ENCODE measurements at places on chromosomes 6 and 20.
A peak's percentile ranks its signal among the peaks of the same experiment; 100 is the strongest.

DNA sequence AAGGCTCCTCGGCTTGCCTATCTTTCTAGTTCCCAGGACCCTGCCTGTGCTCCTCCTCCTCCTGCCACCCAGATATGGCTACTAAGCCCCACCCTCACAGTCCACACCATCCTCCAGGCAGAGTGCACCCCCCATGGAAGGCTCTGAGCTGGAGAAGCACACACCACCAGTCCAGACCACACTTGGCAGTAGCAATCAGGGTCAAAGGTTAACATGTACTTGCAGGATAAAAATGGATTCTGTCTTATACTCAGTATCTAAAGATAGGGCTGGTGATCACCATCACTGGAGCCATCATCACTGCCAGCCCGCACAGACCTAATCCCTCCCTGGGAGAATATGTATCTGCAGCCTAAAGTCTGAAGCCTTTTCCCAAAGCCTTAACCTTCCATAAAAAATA is 83.4 kb downstream of the PRKN start:
- no peak for DNase-seq

GRCh38 chr6:107977283-107977682 is 19.3 kb upstream of the SEC63 start:
- no peak for DNase-seq

- no peak for DNase-seq
These were observed 12.5 kb upstream of the RNF217 start for GRCh38 chr6:124949706-124950105.

- no peak for DNase-seq
These were observed 133.6 kb downstream of the DOK5 start for GRCh38 chr20:54608943-54609342.

DNA sequence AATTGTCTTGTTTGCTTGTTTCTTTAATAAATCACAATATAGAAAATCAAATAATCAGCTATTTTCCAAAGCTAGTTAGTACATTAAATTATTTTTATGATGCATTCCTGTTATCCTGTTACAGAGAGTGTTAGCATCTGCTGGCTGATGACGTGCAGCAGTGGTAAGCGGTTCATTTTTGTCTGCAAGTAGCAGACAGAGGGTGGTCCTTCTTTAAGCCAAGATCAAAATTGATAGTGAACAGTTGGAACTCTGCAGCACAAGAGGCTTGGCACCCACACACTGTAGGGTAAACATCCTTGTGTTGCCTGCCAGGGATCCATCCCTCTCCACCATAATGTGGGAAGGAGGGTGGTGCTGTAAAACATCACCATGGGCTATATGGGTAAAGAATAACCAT is 158.3 kb downstream of the FRK start:
- no peak for DNase-seq

DNA sequence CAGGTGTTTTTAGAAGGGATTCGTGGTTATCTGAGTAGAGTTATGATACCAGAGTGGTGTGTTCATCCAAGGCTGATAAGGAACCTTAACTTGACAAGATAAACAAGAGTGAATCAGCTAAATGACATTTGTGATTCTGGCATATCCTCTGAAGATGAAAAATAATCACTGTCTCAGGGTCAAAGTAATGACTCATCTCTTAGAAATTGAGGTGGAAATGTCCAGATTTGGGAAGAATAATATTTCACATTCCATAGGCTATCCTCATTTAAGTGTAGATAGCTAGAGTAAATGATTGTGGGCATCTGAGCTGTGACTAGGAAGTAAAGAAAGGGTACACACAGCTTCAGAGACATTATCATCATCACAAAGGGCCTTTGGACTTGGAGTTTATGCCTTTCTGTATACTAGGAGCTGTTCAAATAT is 255.7 kb downstream of the GJA1 start:
- DNase-seq: no peak

- no peak for DNase-seq
These were observed 58.4 kb downstream of the SNAP25 start for GRCh38 chr20:10276878-10277580.

- no peak for DNase-seq
These were observed 15.9 kb downstream of the TMEM200A start for GRCh38 chr6:130381459-130382380.

- DNase-seq: no peak
These were observed 26.6 kb upstream of the TULP4 start for GRCh38 chr6:158285656-158286021.

GRCh38 chr6:128397996-128398395 is 122.4 kb downstream of the PTPRK start:
- DNase-seq: no peak

DNA sequence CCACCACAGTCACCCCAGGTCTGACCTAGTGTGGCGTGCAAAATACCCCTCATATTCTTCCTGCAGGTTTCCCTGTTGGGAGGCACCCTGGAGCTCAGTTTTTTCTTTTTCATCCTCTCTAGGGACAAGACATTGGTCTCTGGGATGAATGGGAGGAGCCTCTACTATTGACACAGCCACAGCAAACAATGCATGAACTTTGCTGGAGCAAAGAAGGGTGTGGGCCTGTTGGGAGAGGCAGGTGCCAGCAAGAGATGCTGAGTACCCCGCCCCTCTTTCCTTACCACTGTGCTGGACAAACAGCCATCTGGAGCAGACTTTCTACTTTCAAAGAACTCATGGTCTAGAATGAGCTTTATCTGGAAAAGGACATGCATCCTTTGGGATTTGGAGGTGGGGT is 10.1 kb downstream of the TGM3 start:
- no peak for DNase-seq

DNA sequence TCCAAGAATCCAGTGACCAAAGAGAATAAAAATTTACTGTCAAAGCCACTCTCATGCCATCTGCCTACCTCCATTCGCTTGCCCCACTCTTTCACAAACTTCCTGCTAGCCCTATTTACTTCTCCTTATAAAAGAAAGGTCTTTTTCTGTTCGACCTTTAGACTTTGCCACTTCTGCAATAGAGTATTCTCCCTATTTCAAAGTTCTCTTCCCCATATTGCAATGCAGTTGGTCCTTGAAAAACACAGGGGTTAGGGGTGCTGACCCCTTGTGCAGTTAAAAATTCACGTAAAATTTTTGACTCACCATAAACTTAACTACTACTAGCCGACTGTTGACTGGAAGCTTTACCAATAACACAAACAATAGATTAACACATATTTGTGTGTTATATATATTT is 15.0 kb downstream of the CCN2 start:
- no peak for DNase-seq

DNA sequence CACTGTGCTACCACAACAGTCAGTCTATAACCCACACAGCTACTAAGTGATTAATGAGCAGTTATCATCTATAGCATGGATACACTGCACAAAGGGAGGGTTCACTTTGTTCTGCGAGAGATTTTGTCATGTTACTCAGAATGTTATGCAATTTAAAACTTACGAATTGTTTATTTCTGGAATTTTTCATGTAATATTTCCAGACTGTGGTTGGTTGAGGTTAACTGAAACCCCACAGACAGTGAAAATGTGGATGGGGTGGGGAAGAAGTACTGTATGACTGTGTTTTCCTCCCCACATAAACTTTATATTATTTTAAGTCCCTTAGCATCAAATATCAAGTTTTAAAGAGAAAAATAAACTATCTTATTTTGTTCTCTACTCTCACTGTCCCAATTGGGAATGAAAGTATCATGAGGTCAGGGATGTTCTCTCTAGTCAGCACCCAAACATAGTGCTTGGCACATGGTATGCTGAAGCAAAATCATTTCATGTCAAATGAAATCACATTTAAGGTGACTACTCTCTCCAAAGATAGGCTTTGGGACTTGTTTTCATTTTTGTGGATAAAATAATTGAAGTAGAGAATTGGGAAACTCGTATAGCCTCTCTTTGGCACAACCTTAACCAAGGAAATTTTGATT is 25.4 kb downstream of the DOP1A start:
- DNase-seq: no peak

DNA sequence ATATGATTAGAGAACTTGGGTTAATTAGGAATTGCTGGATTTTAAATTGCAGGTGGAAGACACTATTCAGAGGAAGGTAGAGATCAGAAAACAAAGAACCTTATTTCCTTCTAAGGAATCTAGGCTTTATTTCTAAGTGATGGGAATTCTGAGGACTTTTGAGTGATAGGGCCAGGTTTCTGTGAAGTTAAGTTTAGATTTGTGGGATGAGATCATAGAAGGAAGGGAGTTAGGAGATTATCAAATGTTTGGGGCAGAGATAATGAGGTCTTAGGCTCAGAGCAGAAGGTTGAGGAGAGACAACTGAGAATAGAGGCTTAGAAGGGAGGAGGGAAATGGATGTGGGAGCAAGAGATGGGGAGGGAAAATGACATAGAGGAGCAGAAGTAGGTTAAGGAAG is 109.7 kb upstream of the MMS22L start:
- DNase-seq: no peak

- DNase-seq: no peak
These were observed 79.7 kb downstream of the EDN1 start for GRCh38 chr6:12369781-12370262.

- DNase-seq: no peak
These were observed 134.2 kb upstream of the LRFN2 start for GRCh38 chr6:40721271-40721952.

DNA sequence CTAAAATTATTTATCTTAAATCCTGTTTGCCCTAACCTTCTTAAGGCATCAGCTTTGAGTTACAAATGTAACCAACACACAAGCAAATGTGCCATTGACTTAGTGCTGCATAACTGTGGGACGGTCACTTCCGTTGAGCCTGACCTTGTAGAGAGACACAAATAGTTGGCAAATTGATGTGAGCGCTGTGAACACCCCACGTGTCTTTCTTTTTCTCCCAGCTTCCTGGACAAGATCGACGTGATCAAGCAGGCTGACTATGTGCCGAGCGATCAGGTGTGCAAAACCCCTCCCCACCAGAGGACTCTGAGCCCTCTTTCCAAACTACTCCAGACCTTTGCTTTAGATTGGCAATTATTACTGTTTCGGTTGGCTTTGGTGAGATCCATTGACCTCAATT is 56.4 kb downstream of the GNAS start:
- DNase-seq: no peak

DNA sequence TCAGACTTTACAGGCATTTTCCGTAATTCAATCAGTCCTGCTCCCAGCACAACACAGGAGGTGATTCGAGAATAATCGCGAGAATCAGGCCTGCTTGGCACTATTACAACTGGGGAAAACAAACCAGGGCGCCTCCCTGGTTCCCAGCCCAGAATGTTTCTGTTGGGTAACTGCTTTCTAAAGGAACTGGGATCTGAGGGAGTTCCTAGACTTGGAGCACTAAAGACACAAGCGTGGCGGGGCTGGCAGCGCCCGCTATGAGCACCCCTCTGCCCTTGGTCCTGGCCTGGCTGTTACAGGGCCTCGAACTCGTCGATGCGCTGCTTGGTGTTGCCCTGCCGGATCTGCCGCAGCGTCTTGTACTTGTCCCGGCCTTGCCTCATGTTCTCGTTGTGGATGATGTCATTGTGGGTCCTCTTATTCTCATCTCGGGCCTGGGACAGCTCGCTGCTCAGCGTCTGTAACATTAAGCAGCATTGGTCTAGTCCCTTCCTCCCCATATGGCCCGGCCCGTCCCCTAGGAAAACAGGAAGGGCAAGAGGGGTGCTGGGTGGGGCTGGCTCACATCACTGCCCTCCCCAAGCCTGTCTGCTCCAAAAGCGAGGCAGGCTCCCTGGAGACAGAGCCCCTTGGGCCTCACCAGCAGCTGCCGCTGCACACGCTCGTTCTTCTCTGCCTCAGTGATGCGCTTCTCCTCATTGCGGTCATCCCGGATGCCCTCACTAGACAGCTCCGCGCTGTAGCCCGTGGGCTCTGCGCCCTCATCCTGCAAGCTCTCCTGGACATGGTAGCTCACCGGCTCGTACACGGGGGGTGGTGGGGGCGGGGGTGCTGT is 52.3 kb downstream of the EZR start:
- DNase-seq: no peak

GRCh38 chr20:47605673-47606413 is 104.2 kb downstream of the NCOA3 start:
- no peak for DNase-seq

DNA sequence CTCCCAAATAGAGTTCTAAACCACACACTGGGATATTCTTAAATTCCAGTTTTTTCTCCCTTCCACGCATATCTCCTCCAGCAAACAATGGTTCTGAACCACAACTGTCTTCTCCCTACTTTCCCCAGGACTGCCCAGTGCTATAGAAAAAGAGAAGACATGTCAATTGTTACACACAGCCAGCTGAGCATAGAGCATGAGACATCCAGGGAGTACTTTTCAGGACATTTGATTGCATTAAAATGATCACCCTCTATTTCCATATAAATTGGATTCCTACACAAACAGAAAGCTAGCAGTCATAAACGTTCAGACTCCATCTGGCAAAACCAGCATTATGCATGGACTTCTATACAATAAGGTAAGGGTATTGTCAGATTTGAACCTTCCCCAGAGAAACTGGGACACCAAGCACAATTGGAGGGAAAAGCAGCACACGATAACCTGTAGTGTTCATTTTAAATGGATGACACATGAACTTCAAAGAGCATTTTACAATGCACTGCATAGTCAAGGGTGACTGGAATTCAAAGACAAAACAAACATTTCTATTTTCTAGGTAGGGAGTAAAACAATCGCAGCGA is 93.1 kb upstream of the HEY2 start:
- DNase-seq: no peak

DNA sequence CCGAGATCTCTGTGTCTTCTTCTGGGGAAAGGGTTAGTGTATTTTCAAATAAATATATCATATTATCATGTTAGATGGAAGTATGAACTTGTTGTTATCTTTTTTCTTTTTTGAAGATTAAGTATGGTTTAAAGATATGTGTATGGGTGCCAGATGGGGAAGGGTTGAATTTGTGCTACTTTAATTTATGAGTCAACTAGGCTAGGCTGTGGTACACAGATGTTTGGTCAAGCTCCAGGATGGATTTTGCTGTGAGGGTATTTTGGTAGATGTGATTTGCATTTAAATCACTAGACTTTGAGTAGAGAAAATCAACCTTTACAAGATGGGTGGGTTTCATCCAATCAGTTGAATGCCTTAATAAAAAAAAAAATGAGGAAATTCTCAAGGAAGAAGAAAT is 886.6 kb upstream of the ADGRB3 start:
- no peak for DNase-seq

- no peak for DNase-seq
These were observed 62.7 kb upstream of the HDAC2 start for GRCh38 chr6:114033606-114034005.

- no peak for DNase-seq
These were observed 6.6 kb upstream of the FABP7 start for GRCh38 chr6:122772724-122773415.

DNA sequence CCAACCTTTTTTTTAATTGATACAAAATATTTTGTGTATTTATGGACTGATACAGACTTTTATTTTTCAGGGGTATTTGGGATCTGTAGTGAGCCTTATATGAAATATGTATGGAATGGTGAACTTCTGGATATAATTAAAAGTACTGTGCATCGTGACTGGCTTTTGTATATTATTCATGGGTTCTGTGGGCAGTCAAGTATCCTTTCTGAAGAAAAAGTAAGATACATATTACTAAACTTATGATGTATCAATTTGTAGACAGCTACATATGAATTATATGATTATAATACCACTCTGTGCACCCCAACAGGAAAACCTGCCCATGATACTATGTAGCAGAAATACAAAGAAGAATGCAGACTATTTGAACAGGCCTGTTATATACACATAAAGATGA is 47.2 kb downstream of the FIG4 start:
- no peak for DNase-seq

GRCh38 chr6:4313044-4313686 is 177.8 kb upstream of the ECI2 start:
- peak; percentile 55 for DNase-seq

- no peak for DNase-seq
These were observed 14.2 kb upstream of the FAM8A1 start for GRCh38 chr6:17585766-17586490.

Data from AG04450 (cell line).